ENCODE measurements at places on chromosomes 16 and 17.

DNA sequence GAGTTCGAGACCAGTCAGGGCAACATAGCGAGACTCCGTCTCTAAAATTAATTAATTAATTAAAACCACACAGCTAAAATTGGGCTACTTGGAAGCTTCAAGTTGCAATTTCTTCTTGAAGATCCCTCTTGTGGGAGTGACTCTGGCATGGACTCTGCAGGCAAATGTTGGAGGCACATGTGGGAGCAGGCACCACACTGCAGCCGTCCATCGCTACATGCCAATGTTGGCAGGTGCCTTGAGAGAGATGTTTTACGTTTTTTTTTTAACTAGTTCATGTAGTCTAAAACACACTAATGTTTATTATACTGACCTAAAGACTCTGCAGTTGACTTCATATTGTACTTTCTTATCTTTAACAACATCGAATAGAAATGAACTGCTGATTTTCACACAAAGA is 7.9 kb upstream of the CCL8 start:
- no peak for DNase-seq

- DNase-seq: no peak
These were observed 167.9 kb upstream of the NOL11 start for GRCh38 chr17:67549820-67550219.

GRCh38 chr17:9021992-9022572 is 772 bp downstream of the NTN1 start:
- no peak for DNase-seq

DNA sequence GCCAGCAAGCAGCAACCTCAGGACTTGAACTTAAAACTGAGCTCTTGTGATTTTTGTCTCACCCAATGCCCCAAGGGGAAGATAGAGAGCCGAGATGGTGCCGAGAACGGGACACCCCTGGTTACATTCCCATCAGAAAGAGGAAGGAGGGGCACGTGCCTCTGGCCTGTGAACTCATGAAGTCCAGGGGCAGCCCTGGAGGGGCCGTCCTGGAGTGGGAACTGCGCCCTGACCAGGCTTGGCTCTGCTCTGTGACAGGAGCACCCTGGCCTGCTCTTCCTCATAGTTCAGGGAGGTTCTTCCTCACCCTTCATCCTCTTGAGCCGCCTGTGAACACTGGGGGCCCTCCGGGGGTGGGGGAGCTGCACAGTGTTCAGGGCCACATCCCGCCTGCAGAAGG is 130.3 kb upstream of the FOXF1 start:
- DNase-seq: no peak

DNA sequence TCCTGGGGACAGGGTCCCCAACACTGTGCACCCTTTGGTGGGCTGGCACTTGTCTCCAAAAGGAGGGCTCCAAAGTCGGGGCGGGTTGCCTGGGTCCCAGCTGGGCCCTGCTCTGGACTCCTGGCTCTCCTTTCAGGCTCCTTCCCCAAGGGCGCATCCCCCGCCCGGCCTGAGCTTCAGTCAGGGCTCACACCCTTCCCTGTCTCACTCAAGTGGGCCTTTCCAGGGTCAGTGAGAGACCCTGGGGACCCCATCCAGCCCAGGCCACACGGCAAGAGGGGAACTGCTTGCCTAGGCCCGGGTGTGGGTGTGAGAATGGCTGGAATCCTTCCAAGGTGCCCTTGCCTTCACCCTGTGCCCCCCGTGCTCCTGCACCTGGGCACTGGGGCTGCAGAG is 41.8 kb upstream of the SLC38A10 start:
- DNase-seq: no peak

- DNase-seq: no peak
These were observed 10.4 kb downstream of the DNAAF8 start for GRCh38 chr16:4744555-4745273.

DNA sequence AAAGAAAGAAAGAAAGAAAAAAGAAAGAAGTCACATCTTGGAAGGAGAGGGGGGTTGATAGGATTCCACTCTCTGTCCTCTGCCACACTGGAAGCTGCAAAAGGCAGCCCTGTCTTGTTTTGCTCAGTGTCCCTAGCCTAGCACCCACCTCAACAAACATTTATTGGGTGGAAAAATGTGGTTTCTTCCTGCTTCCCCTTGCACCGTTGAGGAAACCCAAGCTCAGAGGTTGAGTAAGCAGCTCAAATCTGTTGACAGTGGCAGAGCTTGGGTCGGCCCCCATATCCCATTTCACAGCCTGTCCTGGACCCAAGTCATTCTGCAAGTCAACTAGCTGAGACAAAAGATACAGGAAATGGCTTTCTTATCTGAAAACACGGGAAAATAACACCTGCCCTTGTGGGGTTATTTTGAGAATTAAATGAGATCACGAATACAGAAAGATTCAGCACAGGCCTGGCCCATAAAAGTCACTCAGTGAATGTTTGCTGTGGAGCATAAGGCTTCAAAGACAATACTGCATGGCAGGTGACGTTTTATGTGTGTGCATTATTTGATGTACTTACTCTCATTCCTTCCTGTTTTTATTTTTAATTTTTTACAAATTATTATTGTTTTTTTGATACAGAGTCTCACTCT is 63.6 kb downstream of the SCNN1B start:
- DNase-seq: no peak

DNA sequence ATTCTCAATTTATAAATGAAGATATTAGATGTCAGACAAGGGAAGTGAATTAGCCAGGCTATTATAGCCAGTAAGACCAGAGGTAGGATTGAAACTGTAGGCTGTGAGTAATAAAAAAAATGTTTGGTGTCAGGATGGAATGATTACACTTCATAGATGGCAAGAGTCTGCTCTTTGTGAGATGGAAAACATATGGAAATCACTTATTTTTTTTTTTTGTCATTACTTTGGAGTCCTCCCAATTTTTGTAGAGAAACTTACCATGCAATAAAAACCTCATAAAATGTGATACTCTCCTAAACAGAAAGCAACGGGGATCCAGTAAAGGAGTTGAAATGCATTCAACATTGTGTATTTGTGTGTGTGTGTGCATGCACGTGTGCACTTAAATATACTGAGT is 532.7 kb upstream of the CDH8 start:
- DNase-seq: no peak

DNA sequence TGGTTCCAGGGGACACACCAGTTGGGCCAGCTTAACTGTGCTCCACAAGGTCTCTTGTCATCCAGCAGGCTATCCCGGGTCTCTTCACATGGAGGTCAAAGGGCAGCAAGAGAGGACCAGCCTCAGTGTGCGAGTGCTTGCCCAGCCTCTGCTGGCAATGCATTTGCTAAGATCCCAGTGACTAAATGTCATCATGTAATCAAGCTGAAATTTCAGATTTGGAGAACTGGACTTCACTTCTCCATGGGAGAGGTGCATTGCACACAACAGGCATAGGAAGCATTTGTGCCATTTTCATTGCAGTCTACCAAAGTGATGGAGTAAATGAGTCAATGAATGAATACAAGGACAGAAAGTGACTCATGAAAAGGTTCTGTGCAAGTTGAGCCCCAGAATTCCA is 51.2 kb upstream of the KDM8 start:
- DNase-seq: no peak

DNA sequence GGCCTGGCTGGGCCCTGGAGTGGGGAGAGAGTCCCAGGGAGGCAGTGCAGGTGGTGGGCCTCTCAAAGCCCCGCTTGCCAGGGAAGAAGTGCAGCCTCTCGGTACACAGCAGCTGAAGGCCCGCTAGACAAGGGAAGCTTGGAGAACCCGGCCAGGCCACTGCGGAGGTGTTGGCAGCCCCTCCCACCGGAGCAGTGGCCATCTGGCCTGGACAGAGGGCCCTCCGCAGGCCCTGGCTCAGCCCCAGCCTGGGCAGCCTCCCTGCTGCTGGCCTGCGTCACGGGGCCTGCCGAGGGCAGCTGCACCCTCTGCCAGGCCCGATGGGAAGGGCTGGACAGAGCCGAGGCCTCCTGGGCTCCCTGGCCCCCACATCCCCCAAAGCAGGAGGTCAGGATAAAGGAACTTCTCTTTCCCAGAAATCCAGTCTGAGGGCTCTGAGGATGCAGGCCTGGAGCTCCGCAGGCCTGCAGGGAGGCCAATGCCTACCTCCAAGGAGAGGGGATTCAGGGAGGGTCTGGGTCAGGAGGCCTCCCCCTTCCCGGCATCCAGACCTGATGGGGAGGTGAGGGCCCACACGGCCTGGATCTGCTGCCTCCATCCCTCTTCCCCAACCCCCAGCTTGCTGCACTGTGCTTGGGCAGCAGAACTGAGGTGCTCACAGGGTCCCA is 4.3 kb downstream of the SPPL2C start:
- no peak for DNase-seq

DNA sequence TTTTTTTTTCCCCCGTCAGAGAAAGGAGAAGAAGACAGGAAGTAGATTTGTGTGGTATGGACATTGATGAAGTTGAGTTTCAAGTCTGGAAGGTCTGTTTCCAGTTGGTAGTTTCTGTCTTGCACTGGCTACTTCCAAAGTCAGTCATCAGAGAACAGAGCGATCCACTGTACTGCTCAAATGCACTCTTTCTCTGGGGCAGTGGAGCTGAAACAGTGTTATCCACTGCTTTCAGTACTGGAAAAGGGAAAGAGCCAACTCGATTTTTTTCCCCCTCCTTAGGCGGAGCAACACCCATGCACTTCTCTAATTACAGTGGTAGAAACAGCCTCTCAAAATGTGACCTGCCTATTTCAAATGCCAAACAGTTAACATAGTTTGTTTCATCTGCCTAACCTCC is 7.4 kb downstream of the PRKCA start:
- DNase-seq: no peak

DNA sequence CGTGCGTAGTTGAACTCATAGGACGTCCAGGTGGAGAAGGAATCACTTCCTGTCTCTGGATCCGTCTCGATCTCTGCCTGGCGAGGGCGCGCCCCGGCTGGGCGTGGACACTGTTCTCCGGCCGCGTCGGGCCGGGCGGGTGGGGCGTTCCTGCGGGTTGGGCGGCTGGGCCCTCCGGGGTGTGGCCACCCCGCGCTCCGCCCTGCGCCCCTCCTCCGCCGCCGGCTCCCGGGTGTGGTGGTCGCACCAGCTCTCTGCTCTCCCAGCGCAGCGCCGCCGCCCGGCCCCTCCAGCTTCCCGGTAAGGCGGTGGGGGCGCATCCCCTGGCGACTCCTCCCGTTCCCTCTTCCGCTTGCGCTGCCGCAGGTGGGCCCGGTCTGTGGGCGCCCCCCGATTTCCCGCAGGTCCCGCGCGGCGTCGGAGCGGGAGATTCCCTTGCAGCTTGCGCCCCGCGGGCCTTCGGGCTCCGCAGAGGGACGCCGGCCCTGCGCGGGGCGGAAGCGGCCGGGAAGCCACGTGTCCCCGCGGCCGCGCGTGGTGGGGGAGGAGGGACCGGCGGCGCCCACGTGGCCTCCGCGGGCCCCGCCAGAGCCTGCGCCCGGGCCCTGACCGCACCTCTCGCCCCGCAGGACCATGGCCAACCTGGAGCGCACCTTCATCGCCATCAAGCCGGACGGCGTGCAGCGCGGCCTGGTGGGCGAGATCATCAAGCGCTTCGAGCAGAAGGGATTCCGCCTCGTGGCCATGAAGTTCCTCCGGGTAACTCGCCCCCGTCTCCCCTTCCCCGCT is at the start of gene NME2:
Gene NME2, plus strand, starts transcription at position 214 of the 789 bp plus-strand sequence. Its CDS starts 420 bp downstream, at position 634.
- peak; percentile 50 for DNase-seq

- no peak for DNase-seq
These were observed 5.6 kb downstream of the FBRS start for GRCh38 chr16:30663820-30664219.

DNA sequence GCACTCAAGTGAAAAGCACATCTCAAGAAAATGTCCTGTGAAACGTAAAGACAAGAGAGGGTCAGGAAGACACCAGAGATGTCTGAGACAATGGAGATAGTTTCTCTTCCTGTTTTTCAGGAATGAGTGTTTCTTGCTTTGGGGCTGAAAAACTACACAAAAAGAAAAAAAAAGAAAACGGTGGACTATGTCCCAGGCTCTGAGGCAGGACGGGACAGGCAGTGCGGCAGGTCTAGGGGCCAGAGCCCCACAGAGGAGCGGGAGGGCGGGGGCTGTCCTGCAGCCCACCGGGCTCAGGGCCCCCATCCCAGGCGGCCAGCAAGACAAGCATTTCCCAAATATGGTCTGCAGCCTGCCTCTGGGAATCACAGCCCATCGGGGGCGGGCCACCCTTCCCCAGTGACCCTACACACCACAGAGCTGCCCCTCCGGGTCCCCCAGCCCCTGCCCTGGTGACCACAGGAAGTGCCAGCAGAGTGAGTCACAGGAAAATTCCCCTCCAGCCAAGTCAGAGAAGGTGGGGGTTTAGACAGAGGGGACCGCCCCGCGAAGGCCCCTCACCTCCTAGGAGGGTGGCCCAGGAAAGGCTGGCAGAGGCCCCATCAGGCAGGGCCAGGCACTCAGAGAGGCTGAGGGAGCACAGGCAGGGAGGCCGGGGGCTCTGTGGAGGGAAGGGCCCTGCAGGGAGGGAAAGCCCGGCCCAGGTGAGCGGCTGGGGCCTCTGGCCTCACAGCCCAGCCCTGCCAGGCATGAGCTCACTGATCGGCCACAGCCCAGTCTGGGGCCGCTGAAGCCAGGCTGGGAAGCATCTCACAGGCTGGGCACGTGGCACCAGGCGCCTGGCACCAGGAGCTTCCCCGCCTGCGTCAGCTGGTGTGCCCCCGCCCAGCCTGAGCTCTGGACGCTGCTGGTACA is 6.3 kb downstream of the BCAR1 start:
- no peak for DNase-seq

DNA sequence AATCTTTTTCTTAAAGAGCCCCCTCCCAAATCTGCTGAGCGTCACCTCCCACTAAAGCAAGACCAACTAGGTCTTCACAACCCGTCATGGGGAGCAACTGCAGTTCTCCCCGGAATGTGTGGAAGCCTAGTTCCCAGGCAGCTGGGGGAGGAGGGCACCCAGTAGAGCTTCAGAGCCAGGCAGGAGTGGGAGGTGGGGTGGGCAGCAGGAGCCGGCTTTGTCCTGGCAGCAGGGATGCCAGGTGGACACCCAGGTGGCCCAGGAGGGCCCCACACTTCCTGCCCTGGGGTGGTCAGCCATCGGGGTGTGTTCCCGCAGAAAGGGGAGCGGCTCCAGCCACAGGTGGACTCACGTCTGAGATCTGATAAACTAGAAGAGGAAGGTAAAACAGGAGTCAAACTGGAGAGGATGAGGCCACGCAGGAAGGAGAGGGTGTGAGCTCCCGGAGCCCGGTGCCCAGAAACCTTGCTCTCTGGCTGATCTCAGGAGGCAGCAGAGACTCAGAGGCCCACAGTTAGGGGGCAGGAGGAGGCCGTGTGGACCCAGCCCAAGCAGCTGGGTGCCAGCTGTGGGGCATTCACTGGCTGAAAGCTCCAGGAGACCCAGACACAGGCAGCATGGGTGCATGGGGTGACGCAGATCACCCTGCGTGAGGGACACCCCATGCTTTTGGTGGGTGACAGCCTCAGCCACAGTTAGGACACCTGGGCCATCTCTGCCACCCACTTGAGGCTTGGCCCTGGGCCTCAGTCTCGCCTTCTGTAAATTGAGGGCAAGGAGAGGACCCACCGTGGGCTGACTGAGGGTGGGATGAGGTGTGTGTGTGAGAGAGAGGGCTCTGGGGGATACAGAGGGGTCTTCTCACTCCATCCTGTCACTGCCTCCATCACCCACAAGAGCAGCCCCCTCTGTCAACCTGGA is 260.8 kb upstream of the TNRC6C start:
- DNase-seq: no peak

DNA sequence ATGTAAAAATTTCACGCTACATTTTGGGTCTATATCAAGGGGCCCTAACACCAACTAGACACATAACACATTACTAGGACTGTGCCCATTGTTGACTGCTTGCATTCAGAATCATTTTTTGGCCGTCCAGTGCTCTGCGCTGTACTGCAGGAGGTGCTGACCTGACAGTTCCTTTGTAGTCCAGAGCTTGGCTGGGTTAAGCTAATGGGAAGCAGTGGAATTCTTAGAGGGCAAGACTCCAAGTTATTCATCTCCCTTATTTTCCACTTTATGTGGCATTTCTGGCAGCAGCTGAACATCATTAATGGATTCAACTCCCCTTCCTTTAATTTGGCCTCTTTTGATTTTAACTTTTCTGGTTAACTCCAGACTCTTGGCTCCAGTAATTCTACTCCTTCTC is 351.7 kb downstream of the CDH8 start:
- no peak for DNase-seq
